Left lobe of liver (tissue), 2 donors: ENCODE measurements at places on chromosomes 16 and 17.

DNA sequence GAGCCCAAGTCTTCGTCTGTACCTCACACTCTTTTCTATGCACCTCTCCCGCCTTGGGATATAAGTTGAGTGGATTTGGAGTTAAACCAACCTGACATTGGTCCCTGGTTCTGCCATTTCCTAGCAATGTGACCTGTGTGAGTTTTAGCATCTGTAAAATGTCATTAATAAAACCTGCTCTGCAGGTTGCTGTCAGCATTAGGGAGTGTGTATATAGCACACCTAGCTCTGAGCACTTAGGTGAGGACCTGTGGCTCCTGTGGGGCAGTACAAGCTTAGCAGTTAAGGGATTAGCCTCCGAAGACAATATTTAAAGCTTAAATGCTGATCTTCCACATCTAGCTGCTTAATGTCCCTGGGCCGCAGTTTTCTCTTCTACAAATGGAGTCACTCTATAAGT is 248.0 kb downstream of the TMEM114 start:
- no peak for DNase-seq

DNA sequence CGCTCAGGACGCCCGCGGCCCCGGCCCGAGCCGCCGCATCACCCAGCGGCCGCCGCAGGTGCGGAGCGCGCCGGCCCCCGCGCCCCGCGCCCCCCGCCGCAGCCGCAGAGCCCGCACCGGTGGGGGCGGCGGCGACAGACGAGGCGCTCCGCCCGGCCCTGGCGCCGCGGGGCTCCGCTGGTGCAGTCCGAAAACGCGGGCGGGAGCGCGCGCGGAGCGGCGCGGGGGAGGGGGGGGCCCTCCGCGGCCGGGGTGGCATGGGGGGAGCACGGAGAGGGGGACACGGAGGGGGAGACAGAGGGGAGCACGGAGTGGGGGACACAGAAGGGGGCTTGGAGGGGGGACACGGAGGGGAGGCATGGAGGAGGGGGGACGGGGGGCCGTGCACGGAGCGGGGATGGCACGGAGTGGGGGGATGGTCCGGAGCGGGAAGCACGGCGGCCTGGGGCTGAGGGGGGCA is at the start of gene AATK:
AATK (minus strand) TSS at position 189 of the 460 bp plus-strand sequence. CDS start 229 bp downstream, outside the sequence.
- no peak for DNase-seq

GRCh38 chr16:88072571-88073001 is 121.4 kb downstream of the BANP start:
- no peak for DNase-seq

DNA sequence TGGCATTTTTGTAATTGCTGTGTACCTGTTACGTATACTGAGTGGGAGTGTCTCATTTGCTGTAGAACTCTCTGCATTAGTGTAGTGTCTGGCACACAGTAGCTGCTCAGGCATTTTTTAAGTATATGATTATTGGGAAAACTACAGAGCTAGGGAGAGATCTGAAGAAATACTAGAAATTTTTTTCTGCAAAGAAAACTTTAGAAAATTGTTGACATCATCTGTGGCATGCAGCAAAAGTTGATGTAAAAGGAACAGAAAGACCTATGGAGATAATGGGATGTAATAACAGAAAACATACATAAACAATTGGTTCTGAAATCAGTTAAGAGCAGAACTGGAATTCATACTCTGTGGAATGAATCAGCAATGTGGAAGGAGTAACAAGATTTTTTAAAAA is 11.6 kb downstream of the CLTC start:
- DNase-seq = no peak

- peak; percentile 97 for DNase-seq
These were observed 30.3 kb upstream of the MYO15B start for GRCh38 chr17:75557075-75557851.

- DNase-seq = no peak
These were observed 345.7 kb downstream of the HAPSTR1 start for GRCh38 chr16:9437115-9437514.

DNA sequence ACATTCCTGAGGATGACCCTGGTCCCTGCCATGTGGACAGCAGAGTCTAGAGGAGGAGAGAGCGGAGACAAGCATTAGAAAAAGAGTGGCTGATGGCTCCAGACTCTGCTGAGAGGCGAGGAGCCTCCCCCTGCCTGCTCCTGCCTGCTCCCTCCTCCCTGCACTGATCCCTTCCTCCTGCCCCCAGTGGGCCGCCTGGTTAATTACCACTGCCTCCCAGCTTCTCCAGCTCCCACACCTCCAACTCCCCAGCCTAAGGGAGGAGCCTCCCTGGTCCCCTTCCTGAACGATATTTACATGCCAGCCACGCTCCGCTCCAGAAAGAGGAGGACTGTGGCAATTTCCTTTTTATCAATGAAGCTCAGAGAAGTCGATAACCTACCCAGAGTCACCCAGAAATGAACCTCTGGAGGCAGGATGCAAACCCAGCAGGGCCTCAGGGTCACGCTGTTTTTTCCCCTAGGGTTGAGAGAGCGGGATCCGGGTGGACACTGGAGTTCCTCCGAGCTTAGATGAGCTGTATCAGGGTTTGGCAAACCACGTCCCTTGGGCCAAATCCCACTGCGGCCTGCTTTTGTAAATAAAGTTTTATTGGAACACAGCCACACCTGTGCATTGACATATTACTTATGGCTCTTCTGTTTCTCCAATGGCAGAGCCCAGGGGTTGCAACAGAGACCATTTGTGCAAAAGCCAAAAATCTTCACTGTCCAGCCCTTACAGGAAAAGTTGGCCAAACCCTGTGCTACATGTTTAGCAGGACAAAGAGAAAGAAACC is 27.1 kb upstream of the JPH3 start:
- no peak for DNase-seq

- DNase-seq = no peak
These were observed 85.7 kb downstream of the TIMM22 start for GRCh38 chr17:1082579-1082978.

DNA sequence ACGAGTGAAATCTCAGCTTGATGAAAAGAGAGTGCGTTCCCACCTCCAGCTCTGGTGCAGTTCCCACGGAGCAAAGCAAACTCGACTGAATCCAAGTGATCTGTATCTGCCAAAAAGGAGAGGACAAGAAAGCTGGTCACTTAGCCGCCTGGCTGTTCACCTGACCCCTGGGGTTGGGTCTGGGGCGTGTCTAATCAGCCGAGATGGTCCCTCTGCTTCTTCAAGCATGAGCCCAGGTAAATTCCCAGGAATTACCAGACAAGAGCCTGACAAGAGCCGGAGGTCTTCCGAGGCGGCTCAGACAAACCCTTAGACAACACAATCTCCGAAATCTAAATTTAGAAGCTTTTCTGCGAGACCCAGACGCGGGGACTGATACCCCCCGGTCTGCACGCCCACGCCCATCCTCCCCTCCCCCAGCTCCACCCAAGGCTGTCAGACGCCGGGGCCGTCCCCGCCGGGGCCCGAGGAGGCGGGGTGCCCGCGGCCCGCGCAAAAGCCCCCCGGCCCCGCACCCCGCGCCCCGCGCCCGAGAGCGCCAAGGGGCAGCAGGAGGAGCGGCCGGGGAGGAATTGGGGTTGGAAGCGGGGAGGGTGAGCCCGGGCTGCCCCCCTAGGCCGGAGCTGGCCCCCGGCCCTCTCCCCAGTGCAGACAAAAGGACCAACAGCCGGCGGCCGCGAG is 674 bp downstream of the ZNF821 start:
- peak; percentile 55 for DNase-seq

- DNase-seq = no peak
These were observed 137.5 kb downstream of the TRIM37 start for GRCh38 chr17:58969156-58969555.

DNA sequence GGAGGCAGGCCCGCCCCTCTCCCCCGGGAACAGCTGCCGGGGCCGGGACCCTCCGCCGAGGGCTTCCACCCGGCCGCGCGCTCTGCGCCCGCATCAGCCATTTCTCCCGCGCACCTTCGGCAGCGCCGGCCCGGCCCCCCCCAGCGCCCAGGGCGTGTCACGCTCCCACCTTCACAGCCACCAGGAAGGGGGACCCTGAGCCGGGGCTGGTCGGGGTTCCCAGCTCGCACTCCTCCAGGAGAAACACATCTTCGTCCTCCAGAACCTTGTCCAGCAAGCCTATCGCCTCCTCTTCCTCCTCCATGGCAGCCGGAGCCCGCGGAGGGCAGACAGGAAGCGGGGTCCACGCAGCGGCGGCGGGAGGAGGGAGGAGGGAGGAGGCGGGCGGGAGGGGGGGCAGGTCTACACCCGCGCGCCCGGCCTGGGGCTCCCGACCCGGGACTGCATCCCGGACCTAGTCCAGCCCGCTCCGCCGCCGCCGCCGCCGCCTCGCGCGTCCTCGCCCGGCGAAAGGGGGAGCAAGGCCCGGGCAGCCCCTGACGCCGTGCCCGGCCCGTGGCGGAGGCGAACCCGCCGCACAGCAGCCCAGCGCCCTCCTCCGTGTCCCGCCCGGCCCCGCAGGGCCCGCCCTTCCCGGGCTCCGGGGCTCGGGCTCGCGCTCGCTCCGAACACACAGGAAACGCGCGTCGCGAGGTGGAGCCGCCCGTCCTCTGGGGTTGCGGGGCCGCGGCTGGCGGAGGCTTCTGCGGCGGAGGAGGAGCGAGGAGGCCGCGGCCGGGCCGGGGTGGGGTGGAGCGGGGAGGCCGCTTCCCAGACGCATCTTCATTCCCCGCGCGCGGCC is 70.8 kb downstream of the ABR start:
- DNase-seq = no peak

- DNase-seq = no peak
These were observed 219.1 kb downstream of the STX8 start for GRCh38 chr17:9356488-9356911.

- DNase-seq = no peak
These were observed 26.2 kb downstream of the NSMCE1 start for GRCh38 chr16:27242398-27242797.

- DNase-seq = peak; percentile 19
These were observed 241.8 kb downstream of the C16orf95 start for GRCh38 chr16:87075319-87075860.

- no peak for DNase-seq
These were observed 6.9 kb upstream of the UTP6 start for GRCh38 chr17:31908386-31908785.

- no peak for DNase-seq
These were observed at the start of gene VEZF1 for GRCh38 chr17:57987581-57988300. Gene VEZF1 (minus strand): TSS chr17:57988254. CDS start chr17:57988111, 143 bp downstream.

DNA sequence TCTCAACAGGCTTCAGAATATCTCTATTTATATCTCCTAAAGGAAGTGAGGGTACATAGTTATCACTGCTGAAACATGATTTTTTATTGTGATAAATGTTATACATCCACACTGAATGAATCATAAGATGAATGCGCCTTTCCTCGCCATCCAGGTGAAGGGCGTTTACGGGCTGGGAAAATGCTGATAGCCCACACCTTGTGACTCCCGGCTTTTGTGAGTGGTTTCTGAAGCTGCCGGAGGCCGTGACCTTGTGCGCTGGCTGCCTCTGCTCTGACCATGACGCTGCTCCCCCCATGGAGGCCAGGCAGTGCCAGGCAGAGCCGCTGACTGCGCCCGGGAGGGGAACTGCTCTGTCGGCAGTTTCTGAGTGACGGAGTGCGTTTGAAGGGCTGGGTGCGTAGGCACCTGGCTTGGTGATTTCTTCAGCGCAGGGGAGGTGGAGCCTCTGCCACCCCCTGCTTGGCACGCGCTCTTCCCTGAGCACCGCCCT is 97.2 kb downstream of the RAP1GAP2 start:
- no peak for DNase-seq

DNA sequence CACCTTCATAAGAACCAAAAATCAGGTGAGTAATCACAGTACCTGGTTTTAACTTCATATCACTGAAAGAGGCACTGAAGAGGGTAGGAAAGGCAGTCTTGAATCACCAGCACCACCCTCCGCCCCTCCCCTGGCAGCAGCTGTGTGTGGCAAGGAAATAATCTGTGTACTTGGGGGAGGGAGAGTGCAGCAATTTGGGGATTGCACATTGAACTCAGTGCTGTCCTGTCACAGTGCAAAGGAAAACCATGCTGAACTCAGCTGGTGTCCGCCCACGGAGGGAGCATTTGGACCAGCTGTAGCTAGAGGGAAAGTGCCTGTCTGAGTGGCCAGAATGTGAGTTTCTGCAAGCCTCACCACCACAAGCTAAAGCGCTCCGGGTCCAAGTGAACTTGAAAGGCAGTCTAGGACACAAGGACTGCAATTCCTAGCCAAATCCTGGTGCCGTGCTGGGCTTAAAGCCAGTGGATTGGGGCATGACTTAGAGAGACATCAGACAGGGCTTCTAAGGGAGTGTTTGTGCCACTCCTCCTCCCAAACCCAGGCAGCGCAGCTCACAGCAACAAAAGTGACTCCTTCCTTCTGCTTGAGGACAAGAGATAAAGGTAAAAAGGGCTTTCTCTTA is 39.7 kb upstream of the ALDH3A1 start:
- no peak for DNase-seq

DNA sequence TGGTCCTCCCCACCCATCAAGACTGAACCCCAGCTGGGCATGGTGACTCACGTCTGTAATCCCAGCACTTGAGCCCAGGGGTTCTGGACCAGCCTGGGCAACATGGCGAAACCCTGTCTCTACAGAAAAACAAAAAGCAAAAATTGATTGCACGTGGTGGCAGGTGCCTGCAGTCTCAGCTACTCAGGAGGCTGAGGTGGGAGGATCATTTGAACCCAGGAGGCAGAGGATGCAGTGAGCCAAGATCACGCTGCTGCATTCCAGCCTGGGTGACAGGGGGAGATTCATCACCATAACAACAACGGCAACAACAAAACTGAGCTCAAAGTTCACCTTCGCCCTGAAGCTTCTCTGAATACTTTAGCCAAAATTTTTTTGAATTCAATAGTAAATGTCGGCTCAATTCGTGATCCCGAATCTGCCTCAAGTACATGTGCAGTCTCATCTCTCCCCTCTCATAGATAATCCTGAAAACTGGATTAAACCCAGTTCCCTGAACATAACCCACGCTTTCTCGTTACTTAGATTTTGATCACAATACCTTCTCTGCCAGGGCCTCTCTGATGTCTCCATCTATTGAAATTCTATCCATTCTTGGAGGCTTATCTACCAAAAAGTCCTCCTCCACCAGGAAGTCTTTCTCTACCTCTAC is 13.5 kb upstream of the MYH10 start:
- DNase-seq = no peak

GRCh38 chr17:33334703-33335102 is 41.6 kb upstream of the ASIC2 start:
- no peak for DNase-seq

GRCh38 chr17:18138065-18138749 is 29.7 kb downstream of the MYO15A start:
- peak; percentile 86 for DNase-seq

DNA sequence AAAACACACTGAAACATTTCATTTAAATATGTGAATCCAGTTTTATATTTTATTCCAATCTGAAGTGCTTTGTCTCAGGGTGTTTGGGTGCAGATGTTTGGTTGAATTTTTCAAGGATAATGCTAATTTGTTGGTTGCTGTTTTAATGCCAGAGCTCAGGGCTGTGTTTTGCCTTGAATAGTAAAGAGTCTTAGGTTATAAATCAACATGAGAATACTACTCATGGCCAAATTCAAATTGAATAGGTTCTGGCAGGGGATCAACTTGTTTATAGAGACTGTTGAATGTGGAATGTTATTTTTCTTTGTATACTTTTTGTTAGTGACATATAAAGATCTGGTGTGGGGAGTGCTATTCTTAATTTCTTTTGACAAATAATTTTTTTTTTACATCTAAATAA is 18.8 kb downstream of the TOM1L1 start:
- DNase-seq = no peak
